ENCODE measurements at places on chromosomes 1 and 21.

GRCh38 chr1:5198328-5198727, 543.9 kb downstream of the AJAP1 start:
- no peak for DNase-seq

DNA sequence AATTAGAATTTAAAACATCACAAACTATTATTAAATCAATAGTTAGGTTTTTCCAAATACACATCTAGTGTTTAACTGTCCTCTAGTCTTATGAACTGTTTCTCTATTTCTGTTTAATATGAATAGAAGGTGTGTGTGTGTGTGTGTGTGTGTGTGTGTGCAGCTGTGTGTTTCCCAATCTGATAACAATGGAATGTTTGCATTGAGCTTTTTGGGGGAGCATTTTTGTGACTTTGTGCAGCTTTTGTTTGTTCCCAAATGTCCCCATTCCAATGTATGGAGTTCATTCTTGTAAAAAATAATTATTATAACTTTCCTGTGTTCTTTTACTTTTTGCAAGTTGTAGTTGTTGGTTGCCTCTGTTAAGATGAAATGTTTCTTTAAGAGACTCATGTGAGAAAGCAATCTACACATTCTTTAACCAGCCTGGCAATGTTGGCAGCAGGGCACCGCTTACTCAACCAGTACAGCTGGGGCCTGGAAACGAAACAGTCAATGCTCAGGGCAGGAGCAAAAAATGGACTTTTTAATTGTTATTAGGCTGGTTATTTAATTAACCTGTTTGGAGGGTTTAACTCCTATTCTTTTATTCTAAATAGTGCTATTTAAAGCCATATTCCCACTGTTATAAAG, 354.3 kb downstream of the SRGAP2C start:
- no peak for DNase-seq

GRCh38 chr1:147389532-147390184, 147.2 kb downstream of the CHD1L start:
- DNase-seq, result peak; percentile 33

- DNase-seq, result no peak
These were observed 15.7 kb downstream of the SPOCD1 start for GRCh38 chr1:31799895-31800673.

- no peak for DNase-seq
These were observed 74.7 kb downstream of the HSPA13 start for GRCh38 chr21:14308234-14308633.

DNA sequence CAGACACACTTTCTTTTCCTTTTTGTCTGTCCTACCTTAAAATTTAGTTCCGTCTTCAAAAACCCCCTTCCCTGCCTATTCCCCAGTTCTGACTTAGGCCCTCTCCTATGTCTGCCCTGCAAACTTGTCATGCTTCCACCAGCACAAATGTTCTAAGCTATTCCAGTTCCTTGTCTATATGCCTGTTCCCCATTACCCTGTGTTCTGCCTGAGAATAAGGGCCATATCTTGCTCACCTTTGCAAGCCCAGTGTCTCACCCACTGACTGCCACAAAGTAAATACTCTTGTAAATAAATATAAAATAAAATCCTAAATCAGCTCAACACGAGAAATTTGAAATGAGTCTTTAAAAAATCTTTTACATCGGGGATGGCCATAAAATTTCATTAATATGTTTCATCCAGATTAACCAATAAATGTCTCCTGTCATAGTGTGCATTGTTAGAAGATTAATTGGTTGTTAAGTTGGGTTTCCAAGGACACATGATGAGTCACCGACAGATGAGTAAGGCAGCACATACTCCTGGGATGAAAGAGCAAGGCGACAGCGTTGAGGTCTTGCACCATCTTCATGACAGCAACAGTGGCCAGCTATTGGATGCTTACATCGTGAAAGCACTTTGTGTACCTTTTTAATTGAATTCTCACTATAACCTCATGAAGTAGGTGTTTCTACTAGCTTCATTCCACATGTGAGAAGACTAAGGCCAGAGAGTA, 92.6 kb upstream of the NGF start:
- DNase-seq, result no peak

GRCh38 chr1:37946703-37947360, at the start of gene INPP5B:
Gene INPP5B, minus strand, starts transcription at chr1:37947053. Its CDS starts 745 bp downstream, at chr1:37946308.
- DNase-seq, result peak; percentile 37

GRCh38 chr1:44407430-44408211, 2.6 kb downstream of the RNF220 start:
- peak; percentile 6 for DNase-seq

GRCh38 chr1:222912730-222913129, 97.9 kb downstream of the DISP1 start:
- DNase-seq, result no peak

DNA sequence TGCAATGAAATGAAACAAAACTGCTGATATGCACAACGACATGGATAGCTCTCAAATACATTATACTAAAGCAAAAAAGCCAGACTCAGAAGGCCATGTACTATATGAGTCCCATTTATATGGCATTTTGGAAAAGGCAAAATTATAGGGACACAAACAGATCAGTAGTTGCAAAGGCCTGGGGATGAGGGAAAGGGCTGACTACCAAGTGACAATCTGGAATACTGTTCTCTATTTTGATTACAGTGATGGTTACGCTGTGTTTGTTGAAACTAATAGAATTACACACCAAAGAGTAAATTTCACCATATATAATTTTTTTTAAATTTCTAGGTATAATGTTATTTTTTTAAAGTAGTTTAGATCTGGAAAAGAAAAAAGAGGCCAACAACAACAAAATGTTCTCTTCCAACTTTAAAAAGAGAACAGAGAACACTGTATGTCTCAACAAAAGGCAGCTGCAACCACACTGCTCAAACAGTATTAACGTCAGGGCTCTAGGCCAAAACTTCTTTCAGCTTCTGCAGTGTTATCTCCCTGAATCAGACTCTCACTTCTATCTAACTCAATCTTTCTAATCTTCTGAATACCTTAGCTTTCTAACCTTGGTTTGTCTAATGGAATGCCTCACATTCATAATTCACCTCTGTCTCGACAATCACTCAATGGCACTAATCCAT, 75.8 kb downstream of the FOXJ3 start:
- no peak for DNase-seq

GRCh38 chr1:25562101-25562927, 18.9 kb downstream of the LDLRAP1 start:
- peak; percentile 93 for DNase-seq

DNA sequence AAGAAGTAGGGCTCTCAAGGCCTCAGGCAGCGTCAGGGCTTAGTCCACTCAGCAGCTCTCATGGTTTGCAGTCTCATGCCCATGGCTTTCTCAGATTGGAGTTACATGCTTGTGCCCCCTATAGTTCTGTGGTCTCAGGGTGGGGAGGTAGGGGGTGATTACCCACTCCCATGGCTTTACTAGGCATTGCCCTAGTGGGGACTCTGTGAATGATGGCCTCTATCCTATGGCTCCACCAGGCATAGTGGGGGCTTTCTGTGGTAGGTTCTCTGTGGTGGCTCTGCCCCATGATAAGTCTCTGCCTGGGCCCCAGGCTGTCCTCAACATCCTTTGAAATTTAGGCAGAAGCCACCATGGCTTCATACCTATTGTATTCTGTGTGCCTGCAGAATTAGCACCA, 48.9 kb downstream of the MSH4 start:
- DNase-seq, result no peak

DNA sequence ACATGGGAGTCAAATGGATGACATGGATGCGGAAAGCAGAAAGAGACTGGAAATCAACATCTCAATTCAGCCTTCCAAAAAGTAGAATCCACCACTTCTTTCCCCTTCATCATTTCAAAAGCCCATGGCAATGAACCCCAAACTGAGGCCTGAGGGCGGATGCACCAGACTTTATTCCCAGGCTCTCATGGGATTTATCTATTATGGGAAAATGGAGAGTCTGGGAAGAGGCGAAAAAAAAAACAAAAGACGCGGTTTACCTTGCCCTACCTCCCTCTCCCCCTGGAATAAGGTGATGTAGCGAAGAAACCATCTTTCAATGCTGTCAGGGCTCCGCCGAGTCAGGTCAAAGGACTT, 624 bp downstream of the KIFAP3 start:
- no peak for DNase-seq

- no peak for DNase-seq
These were observed 171.3 kb downstream of the RERE start for GRCh38 chr1:8646189-8646588.

DNA sequence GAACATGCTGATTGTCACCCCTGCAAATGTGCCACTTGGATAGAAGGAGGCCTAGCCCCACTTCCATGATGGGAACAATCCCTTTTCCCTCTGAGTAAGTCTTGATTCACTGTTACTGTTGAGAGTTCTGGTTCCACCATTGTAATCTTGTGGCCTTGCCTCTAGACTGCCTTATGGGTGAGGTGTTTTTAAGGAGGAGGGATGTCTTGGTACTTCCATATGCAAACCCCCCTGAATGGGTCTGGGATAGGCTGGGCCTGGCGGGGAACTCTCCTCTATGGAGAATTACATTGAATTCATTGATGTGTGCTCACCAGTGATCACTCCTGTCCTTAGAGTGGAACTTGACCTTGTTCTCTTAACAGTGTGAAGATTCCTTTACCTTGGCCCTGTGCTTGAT, 5.8 kb downstream of the GALNT2 start:
- no peak for DNase-seq

DNA sequence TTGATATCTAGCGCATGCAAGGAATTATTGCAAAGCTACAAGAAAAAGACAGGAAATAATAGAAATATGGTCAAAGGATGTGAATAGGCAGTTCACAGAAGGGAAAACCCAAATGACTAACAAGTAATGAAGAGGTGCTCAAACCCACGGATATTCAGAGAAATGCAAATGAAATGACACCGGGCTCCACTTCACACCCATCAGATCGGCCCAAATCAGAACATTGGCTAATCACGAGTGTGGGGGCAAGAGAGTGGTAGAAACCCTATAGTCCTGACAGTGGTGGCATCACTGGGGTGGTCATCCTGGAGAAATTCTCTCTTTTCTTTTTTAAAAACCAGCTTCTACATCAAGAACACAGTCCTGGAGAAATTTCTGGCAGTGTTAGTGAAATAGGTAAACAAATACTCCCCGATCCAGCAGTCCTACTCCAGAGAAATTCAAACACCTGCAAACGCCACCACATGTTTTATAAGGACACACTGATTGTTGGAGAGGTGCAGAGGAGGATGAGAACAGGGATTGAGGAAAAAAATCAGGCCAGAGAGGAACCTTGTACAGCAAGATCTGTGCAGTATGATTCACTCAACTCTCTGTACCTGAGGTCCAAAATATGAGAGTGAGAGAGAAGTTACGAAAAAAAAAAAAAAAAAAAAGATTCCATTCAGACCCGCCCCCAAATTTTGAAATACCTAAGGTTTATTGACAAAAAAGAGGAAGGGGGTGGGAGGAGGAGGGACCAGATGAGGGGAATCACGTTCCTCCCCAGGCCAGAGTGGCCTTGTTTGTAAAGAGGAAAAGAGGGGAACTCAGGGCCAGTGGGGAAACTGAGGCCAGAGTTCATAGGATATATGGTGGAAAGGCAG, 9.2 kb upstream of the TNFRSF1B start:
- peak; percentile 76 for DNase-seq

- DNase-seq, result no peak
These were observed 8.7 kb downstream of the KIAA1614 start for GRCh38 chr1:180921386-180921785.

DNA sequence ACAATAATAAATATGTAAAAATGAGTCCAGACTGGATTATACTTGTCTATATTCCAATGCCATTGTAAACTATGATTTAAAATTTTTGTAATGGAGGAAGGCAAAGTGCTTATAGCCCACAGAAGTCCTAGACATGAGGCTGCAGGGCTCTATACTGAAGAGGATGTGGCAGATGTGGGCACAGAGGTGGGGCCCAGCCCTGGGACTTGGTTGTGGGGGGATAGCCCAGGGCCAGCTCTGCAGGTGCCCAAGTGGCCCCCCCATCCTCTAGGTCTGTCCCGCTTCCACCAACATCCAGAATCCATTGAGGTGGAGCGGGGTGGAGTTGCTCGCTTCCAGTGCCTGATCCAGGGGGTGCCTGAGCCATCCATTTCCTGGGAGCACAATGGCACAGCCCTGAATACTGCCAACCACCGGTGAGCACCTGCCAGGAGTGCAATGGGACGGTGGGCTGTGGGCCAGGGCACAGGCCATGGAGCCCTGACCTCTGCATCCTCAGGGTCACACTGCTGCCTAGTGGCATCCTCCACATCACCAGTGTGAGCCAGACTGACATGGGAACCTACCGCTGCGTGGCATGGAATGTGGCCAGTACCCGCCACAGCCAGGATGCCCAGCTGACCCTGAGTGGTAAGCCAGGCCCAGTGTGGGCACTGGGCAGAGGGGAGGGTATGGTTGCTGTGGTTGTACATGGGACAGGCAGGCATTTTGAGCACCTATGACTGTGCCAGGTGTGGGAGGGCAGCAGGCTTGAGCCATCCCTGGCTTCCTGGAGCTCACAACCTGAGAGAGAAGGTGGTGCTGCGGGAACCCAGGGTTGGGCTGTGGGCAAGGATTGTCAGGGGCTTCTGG, 21.0 kb downstream of the SLC27A3 start:
- DNase-seq, result no peak

- no peak for DNase-seq
These were observed 5.0 kb downstream of the SPATA46 start for GRCh38 chr1:162371611-162372010.

DNA sequence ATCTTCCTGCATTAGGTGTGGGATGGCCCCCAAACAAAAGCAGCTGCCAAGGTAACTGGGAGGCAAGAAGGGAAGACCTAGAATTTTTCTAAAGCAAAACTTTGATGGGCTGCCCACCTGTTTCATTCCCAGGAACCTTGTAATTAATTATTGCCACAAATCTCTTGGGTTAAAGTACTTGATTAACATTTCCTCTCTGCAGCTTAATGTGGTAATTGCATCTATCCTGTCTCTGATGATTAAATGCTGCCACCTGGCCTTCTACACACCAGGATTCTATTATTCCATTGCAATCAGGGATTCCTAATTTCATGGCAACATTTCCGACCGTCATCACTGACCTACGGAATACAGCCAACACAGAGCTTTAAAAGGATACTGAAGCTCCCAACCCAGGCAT, 68.3 kb upstream of the RC3H1 start:
- DNase-seq, result no peak

DNA sequence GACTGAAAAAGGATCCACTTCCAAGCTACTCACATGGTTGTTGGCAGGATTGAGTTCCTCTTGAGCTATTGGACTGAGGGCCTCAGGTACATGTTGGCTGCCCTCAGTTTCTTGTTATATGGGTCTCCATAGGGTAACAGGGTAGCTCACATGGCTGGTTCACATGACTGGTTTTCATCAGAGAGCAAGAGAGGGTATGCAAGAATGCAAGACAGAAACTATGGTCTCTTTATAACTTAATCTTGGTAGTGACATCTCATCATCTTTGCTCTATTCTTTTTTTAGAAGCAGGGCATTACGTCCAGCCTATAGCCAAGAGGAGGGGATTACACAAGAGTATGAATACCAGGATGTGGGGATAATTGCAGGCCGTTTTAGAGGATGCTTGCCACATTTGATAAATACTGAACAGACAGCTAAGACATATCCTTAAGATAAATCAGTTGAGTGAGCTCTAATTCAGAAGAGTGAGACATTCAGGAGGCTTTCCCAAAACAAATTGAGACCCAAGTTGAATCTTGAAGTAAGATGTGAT, 100.2 kb downstream of the HMCN1 start:
- DNase-seq, result no peak

Data from CD4-positive, alpha-beta memory T cell (primary cell).